ENCODE measurements at places on chromosomes 11 and 22.

GRCh38 chr22:27212102-27212501, 554.7 kb downstream of the MIAT start:
- DNase-seq, result no peak

GRCh38 chr11:4181782-4182721, 87.5 kb downstream of the RRM1 start:
- peak; percentile 16 for DNase-seq

- DNase-seq, result no peak
Observed at GRCh38 chr22:48263791-48264351, 1501.4 kb downstream of the TBC1D22A start.

- DNase-seq, result no peak
Observed at GRCh38 chr22:50403701-50404101, 60.6 kb downstream of the PPP6R2 start.
